NCI-H1105 treated with DMSO at 0.1 percent for 48 hours (cell line): ENCODE measurements at places on chromosomes 7 and 10.
A peak's percentile ranks its signal among the peaks of the same experiment; 100 is the strongest.

DNA sequence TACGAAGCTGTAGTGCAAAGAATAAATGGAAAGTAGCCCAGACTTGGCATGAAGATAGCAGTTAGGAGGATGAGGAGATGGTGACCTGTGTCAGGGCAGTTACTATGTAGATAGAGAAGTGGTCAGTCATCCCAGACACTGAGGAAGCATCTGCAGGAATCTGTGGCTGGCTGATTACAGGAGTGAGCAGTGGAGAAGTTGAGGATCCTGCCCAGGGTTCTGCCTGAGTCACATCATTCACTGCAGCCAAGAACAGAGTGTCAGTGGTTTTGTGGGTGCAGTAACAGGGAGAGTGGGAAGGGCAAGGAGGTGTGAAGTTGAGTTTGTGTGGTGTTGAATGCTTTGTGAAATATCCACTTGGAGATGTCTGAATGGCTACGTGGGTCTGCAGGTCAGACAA lies 676.4 kb upstream of the NRP1 start:
- DNase-seq: no peak

- DNase-seq: no peak
Measured at GRCh38 chr7:39645482-39646407, 22.4 kb downstream of the RALA start.

DNA sequence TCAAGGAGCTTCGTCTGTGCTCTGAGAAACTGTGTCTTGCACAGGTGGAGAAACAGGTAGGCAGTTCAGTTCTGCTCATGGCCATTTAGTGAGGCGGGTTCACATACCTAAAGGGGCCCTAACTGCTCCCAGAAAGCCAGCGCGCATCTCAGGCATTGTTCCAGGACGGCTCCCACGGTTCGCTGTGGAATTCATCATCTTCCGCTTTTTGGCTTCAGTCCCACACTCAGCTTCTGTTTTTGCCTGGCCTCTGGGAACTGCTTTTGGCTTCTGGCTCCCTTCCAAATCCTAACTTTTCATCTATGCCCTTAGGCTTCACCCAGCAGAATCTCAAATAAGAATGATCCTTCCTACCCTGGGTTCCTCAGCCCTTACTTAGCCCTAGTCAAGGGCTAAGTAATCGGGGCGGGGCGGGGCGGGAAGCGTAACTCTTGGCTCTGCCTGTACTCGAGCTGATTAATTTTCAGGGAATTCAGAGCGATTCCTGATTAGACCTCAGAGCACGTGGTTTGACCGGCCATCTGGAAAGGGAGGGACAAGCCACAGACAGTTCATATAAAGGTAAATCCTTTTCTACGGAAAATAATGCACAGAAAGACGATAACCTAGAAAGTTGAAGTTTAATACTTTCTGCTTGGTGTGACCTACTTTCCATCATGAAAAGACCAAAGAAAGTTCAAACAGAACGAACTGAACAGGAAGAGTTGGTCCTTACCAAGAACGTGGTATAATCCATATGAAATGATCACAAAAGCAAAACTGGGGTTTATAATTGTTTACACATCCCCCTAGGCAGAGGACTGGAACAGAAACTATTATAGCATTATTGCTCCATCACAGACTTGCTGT lies 105.7 kb downstream of the ST8SIA6 start:
- peak; percentile 51 for DNase-seq

GRCh38 chr7:79949778-79950177 lies 184.9 kb upstream of the GNAI1 start:
- DNase-seq: peak; percentile 14

GRCh38 chr7:158447506-158448171 lies 140.0 kb downstream of the PTPRN2 start:
- no peak for DNase-seq
